Amygdala (tissue), 56 donors: ENCODE measurements at places on chromosomes 11 and 22.

DNA sequence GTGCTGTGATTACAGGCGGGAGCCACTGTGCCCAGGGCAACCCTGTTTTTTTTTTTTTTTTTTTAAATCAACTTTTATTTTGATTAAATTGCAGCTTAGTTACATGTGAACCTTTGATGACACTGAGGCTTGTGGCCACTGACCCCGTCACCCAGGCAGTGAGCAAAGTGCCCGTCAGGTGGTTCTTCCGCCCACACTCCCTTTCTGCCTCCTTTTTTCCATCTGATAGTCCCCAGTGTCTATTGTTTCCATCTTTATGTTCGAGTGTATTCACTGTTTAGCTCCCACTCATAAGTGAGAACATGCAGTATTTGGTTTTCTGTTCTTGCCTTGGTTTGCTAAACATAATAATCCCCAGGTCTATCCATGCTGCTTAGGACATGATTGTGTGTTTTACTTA lies 110.9 kb upstream of the GRK3 start:
- no peak for DNase-seq

GRCh38 chr11:117999354-117999993 lies 13.3 kb downstream of the IL10RA start:
- DNase-seq, result no peak

GRCh38 chr11:41446107-41446506 lies 13.3 kb downstream of the LRRC4C start:
- DNase-seq, result no peak

GRCh38 chr11:34633990-34634693 lies 13.2 kb downstream of the EHF start:
- DNase-seq, result no peak

DNA sequence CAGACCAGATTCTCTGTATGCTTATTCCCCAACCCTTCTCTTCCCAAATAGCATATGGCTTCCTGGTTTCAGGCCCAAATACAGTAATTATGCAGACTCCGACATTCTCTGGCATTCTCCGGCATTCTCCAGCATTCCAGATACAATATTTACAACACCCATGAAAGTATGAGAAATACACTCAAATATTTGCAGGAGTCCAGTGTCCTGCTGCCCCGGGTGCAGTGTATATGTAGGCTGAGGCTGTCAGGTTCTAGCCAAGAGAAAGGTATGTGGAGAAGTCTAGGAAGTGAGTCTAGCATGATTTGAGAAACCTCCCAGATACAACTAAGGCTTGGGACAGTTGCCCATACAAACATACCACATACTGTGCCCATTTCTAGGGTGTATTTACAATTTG lies 160.7 kb downstream of the SOX6 start:
- DNase-seq, result no peak

GRCh38 chr11:77044356-77044755 lies 10.2 kb downstream of the B3GNT6 start:
- no peak for DNase-seq

DNA sequence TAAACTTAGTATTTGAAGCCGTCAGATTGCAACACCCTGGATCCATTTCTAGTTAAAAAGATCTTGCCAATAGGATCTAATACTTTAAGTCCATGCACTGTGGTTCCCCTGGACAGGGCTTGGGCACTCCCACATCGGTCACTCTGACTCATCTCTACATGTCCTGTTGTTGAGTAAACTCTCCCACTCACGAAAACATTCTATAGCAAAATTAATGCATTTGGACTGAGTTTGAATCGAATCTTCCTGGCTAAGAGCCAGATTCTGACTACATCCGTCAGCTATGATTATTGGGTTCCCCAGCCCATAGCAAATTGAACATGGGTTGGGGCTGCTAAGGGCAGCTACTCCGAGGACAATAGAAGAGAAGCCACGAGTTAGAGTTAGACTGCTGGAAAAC lies 182.1 kb upstream of the SORL1-AS1 start:
- DNase-seq, result no peak

- DNase-seq, result no peak
Observed at GRCh38 chr11:35515224-35515623, 10.2 kb downstream of the PAMR1 start.
